ENCODE measurements at places on chromosomes 12 and 14.

- no peak for DNase-seq
These were observed 29.3 kb downstream of the DUSP16 start for GRCh38 chr12:12533238-12533829.

- DNase-seq = no peak
These were observed 6.4 kb upstream of the DTX1 start for GRCh38 chr12:113049976-113050742.

GRCh38 chr12:70556179-70556869 lies 80.9 kb downstream of the PTPRB start:
- no peak for DNase-seq

DNA sequence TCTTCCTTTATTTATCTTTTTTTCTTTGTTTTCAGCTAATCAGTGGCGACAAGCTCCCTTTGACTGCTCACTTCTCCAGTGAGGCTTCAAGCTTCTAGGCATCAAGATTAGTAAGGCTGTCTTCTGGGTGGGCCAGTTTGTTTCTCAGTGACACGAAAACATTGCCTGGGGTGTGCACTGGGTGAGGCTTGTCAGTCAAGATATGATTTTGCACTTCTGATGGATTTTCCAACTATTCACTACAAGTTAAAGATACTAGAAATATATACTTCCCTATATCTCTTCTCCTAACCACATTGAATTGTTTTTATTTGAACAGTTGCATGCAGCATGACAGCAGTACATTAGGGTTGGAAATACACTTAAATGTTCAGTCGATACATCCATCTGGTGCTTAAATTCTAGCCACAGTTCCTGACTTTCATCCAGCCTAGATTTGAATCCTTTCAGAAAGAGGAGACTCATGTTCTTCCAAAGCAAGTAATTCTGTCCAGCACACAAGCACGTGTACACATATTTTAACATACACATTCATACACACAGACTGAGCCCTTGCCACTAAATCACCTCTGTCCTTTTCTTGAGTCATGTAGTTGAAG lies 275.6 kb upstream of the NOVA1 start:
- DNase-seq = no peak

DNA sequence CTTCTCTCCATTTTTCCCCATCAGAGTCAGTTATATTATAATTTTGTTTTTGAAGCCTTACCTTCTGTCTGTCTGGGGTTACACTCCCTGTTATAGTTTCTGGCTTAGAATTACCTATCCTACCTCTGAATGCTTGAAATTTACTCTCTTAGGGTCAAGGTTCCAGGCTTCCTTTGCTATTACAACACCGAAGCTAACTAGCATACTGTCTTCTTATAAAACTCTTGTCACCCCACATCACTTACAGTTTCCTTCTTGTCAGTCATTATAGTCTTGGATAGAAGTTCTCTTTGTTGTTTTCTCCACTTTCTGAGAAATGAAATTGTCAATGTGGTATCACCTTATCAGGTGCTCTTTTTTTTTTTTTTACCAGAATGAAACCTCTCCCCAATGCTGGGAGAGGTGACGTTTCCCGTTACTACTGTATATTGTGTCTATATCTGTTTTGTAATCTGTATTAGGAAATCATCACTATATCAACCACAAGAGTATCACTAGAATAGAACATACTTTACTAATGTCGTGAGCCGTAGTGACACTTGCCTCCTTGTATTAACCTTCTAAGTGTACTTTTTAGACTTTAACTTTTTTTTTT lies 69.2 kb upstream of the PSMA6 start:
- no peak for DNase-seq

- no peak for DNase-seq
These were observed 29.2 kb downstream of the ATF7 start for GRCh38 chr12:53596920-53597363.

GRCh38 chr14:72631401-72631800 lies 262.5 kb downstream of the DPF3 start:
- DNase-seq = no peak

GRCh38 chr14:98916476-98916875 lies 355.5 kb downstream of the BCL11B start:
- DNase-seq = no peak

DNA sequence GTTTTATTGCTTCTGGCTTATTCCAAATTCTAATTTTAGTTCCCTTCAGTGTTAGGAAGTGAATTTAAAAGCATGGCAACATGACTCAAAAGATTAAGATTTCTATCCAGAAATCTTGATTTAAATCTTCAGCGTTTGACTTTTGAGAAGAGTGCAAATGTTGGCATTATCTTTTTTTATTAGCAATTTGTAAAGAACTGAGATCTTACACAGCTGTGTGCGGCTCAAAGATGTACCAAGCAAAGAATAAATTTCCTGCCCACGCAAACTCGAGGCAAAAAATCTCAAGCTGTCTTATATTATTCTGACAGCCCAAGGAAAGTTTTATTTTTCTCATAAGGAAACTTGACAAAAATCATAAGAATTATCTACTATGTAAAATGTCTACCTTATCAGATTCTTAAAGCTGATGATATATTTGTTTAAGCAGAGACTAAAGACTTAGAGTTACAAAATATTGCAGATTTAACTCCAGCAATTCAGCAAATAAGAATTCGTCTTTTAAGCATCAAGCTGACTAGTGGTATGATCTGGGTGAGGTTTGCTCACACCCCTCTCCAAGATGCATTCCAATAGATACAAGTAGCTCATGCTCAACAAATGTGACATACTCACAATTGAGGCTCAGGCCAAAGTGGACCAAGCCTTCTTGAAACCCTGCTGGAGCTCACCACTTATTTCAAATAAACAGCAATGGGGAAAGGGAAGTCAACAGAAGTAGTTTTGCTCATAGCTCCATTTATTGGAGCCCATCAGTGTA lies 47.4 kb upstream of the POC1B start:
- no peak for DNase-seq

DNA sequence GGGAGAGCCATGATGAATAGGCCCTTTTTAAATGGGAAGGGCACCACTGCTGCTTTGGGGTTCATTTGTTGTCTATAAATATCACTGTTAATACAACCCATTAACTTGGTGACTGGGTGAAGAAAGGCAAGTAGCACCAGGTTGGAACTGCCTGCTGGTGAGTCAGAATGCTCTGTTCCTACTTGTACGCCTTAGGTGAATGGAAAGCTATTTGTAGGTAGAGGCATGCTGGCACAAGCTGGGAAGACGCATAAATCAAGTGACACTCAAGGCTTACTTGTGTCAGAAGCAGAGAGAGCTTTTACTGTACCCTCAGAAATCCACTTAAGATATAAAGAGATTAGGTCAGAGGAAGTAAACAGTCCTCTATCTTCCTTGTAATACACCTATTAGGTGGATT lies 142.5 kb downstream of the TMX1 start:
- DNase-seq = no peak

DNA sequence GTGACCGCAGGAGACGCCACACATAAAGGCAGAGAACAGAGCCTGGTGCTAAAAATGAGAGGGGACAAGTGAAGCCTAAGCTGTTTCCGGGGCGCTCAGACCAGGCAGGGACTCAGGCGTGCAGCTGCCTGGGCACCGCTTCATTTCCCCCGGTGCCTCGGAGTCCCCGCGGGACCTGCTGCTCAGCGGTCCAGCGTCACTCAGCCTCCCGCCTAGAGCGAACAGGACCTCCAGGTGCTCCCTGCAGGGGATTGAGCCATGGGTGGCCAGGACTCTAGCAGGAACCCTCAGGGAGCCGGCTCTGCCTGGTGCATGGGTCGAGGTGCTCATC lies 31.0 kb downstream of the CCDC85C start:
- DNase-seq = no peak

DNA sequence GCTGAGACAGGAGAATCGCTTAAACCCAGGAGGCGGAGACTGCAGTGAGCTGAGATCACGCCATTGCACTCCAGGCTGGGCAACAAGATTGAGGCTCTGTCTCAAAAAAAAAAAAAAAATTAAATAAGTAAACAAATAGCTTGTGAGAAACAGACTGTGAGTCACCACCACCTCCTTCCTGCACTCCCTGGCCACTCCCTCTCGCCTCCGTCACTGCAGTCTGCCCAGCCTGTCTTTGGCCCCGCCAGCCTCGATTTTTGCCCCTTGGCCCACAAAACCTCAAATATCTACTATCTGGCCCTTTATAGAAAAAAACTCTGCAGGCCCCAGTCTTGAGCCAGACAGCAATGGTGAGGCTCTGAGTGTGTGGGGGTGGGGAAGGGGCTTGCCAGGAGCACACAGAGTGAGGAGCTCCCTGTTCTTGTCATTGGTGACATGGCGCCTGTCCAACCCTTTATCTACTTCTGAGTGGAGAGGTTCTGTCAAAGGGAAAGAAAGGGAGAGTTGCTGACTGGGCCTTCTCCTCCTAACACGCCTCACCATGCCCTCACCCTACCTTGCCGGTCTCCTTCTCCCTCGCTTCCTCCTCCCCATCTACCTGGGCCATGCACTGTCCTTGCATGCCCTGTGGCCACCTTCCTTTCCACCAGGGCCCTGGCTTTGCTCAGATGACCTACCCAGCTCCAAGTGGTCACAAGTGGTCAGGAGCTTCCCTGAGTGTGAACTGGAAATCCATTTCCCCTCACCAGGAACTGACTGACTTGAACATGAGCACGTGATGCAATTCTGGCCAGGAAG lies 22.1 kb downstream of the LGMN start:
- DNase-seq = no peak

GRCh38 chr12:49766115-49766455 lies 24.7 kb downstream of the TMBIM6 start:
- no peak for DNase-seq

- DNase-seq = no peak
These were observed 586.5 kb downstream of the SLC16A7 start for GRCh38 chr12:60182354-60182753.

- DNase-seq = no peak
These were observed 54.9 kb upstream of the MDGA2 start for GRCh38 chr14:47730296-47730695.

GRCh38 chr12:6372403-6373003 lies 2.9 kb downstream of the SCNN1A start:
- peak; percentile 39 for DNase-seq

DNA sequence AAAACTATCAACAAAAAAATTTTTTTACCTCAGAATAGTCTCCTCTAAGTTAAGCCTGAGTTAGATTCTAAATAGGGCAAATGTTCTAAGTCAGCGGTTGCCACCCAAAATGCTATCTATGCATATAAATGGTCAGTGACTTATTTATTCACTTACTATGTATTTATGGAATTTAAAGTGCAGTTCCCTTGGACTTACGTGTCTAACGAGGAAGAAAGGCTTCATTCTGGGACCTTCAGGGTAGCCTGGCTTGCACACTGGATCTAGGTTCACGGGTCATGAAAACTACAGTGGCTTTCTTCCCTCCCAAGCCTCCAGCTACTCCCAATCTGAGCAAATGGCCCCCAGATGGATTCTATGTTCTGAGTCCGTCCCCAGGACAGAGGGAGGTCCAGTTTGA lies 77.1 kb downstream of the ARF6 start:
- no peak for DNase-seq

DNA sequence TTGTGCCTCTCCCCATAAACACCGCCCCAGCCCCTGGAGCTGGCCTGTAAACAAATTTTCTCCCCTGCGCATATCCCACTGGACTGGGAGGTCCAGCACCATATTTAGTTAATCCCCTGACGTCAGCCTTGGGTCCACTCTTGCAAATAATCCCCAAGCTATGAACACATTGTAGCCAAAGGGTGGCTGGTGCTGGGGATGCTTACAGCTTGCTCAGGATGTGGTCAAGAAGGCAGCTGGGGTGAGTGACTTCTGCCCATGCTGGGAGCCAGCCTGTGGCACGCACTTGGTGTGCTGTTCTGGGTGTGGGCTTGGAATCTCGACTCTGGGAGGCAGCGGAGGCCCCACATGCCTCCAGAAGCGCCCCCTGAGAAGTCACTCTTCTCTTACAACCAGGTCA lies 32.1 kb downstream of the CMKLR1 start:
- DNase-seq = no peak

- no peak for DNase-seq
These were observed 15.1 kb downstream of the NUAK1 start for GRCh38 chr12:106123551-106124081.

DNA sequence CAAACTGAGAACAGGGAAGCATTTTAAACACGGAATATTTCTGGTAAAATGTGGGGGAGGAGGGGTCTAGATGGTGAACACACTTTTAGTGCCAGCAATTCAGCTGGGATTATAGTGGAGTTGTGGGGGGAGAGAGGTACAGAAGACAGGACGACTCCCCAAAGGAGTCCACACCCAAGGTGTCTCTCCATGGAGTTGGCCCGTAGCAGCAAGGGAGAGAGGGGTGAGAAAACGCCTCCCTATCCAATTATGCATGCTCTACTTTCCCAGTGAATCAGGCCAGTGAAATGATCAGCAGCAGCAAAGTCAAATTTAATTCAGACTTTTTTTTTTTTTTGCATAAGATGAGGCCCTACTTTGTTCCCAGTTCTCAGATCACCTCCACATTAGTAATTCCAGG lies 38.6 kb downstream of the BTG1 start:
- peak; percentile 71 for DNase-seq

DNA sequence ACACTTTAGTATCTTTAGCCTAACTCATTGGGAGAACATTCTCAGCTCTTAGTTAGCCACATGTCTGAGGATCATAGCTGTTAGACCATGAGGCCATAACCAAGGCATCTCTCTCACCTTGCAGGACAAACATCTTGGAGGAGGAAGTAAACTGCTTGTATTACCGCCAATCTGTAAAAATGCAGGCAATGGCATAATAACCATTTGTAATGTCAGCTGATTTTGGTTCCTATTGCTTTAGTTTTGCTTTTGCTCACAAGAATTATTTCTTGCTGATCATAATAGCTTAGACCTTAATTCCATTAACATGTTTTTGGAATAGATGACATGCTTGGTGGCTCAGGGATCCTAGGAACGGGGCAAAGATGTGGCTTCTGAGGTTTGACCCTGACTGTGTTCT lies 16.4 kb upstream of the GSG1 start:
- DNase-seq = no peak

DNA sequence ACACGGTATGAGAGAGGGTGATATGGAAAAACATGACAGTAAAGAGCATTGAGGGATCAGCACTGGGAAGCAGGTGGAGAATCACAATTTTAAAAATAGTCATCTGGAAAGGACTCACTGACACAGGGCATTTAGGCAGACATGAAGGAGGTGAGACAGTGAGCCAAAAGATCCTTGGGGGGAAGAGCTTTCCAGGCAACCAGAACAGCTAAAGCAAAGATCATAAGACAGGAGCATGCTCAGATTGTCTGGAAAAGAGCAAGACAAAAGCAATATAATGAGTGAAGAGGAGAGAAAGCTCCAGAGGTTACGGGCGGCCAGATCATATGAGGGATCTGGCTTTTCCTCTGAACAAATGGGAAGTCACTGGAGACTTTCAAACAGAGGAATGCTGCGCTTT lies 63.9 kb downstream of the DENND5B start:
- no peak for DNase-seq

- no peak for DNase-seq
These were observed 164.2 kb downstream of the SSPN start for GRCh38 chr12:26359576-26359975.

- no peak for DNase-seq
These were observed 27.0 kb upstream of the ULK1 start for GRCh38 chr12:131867471-131867870.

DNA sequence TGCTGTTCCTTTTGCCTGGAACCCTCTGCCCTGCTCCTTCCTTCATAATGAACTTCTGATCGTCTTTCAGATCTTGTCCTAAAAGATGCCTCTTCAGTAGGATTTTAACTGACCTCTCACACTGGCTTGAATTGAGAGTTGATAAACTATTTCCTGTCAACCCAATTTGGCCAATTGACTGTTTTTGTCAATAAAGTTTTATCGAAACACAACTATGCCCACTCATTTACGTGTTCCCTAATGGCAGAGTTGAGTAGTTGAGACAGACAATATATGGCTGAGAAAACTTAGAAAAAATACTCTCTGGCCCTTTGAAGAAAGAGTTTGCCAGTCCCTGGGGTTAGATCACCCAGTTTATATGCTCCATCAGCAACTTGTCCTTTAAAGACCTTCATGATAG lies 171.7 kb upstream of the TBX3 start:
- DNase-seq = no peak
